Activated T-helper 1 cell treated with Interleukin-2 at 50 U/mL for 16 hours (primary cell): ENCODE measurements at places on chromosomes 6 and 20.

DNA sequence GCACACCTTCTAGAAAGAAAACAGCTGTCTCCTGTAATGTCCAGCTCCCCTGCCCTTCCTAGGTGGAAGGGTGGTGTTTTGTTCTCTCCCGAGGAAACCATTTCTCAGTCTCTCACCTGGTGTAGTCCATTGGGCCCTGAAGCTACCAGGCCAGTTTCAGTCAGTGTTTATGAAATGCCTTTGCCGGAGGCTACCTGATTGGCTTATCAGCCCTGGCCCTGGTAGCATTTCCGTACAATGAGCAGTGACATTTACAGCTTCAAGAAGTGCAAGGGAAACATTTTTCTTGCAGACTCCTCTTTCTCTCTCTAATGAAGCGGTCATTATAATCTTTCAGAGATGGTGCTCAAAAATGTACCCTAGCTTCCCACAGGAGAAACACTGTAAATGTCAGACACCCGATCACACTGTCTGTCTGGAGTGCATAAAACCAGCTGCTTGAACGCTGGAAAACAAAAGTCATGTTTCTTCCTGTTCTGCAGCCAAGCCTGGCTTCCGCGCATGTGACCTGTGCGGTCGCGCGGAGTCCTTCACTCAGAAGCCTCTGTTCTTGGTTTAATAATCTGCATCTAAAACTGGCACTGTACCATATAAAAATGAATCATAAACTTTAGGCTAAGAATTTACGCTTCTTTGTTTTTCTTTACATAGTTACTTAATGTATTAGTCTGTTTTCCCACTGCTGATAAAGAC, 28.4 kb upstream of the SAYSD1 start:
- no peak for DNase-seq

- DNase-seq = no peak
These were observed 26.0 kb downstream of the SLC17A9 start for GRCh38 chr20:62978561-62978943.

DNA sequence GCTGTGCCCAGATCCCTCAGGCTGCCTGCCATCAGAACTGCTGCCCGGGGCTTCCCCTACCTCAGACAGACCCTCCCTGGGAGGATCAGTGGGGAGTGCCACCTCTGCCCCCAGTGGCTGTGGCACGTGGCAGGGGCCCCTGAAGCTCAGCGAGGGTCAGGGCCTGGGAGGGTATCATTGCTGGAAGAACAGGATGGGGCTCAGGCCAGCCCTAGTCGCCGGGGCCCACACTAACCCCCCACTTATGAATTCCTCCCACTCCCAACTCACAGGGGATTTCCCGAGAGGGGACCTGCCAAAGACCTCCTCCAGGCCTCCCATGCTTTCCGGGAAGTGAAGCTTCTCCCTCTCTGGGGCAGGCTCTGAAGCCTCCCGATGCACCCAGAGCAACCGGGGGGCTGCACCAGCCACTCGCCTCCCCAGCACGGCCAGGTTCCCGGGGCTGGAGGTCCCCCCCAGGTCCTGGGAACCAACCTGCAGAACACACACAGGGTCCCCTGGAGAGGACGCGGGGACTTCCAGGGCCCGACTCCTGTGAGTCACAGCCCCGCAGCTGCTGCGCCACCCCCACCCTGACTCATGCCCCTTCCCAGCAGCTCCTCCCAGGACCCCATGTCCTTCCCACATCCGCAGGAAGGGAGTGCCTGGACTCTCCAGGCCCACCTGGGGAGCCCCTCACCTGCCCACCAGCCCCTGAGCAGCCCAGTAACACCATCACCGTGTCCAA, 2.5 kb downstream of the TNFRSF6B start:
- no peak for DNase-seq

- DNase-seq = no peak
These were observed 42.3 kb upstream of the LAMA4 start for GRCh38 chr6:112296694-112297093.

DNA sequence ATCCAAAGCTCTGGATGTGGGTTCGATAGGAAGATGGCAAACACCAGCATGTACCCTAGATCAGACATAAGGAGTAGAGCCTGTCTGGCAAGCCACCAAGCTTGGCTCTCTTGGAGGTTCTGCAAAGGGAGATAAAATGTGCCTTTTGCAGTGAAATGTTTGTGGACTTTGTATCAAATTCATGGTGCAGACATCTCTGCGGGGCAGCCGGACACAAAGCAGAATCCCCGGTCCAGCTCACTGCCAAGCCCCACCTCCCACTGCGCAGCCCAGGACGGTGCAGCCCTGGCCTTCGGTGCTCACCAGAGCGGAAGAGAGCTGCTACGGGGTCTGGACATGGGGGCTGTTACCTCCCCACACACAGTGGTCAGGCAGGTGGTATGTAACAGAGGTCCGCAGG, 333.6 kb upstream of the JARID2 start:
- DNase-seq = no peak

DNA sequence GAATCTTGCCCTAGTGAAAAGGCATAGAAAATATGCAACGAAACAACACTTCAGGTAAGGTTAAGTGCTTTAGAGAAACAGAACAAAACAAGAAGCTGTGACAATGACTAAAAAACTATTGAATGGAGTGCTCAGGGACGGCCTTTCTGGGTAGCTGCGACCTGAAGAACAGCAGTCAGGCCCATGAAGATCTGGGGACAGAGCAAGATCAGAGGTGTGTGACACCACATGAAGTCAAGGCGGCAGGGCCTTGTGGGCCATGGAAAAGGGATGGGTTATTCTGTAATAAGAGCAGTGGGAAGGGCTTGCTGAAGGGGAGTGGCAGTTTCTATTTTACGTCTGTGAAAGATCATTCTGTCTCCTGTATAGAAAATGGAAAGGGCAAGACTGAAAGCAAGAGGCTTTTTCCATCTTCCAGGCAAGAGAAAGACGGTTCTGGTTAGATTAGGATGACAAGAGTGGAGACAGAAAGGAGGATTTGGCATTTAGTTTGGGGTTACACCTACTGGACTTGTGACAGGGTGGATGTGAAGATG, 5.1 kb downstream of the UBE2V1 start:
- no peak for DNase-seq

GRCh38 chr6:107128577-107128976, 13.3 kb upstream of the BEND3 start:
- no peak for DNase-seq

DNA sequence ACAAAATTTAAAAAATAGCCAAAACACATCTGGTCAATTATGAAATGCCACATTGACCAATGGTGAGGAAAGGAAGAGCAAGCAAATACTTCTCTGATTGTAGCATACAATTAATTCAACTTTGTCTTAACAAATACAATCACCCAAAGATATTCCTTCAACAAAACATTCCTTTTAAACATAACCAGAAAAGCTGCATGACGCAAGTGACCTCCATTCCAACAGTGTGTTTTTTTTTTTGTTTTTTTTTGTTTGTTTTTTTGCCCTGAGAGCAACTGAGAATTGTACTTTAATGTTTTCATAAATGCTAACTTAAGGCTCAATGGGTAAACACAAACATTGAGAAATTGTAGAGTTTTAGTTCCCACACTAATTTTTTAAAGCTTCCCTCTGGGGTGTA, 184.4 kb downstream of the PTPRK start:
- DNase-seq = no peak

- DNase-seq = no peak
These were observed 187.9 kb upstream of the ECI2 start for GRCh38 chr6:4323322-4323721.

GRCh38 chr6:7912736-7913517, 2.3 kb upstream of the TXNDC5 start:
- no peak for DNase-seq

- no peak for DNase-seq
These were observed 52.1 kb downstream of the TMEM200A start for GRCh38 chr6:130417951-130418350.

GRCh38 chr6:75287424-75287823, 2.8 kb upstream of the TMEM30A start:
- no peak for DNase-seq

GRCh38 chr6:111759836-111760785, 113.1 kb downstream of the FYN start:
- no peak for DNase-seq

- DNase-seq = no peak
These were observed 123.9 kb downstream of the RIN2 start for GRCh38 chr20:19881990-19882389.

DNA sequence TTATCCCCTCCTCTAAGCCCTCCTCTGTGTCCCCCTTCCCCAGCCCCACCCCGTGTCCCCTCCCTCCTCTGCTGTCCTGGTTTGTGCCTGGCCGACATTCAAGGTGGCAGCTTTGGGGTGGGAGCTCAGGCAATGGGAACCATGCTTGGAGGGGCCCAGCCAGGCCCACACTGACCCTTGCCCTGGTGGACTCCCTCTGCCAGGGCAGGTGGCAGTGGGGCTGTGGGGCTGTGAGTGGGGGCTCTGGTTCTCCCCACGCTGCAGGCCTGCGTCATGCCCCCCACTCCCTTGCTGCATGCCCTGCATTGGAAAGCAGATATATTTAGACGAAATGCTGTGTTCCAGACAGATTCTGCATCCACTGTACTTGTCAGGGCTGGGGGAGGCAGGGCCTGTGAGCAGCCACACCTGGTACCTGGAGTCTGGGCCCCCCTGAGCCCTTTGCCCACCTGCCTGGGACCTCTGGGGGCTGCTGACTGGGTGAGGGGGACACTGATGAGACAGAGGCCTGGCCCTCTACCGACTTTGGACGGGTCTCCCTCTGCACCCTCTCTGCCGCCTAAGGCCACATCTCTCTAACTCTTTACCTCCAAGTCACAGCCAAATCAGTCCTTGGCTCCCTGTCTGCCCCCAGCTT, 14.2 kb downstream of the DLGAP4 start:
- no peak for DNase-seq

- no peak for DNase-seq
These were observed 50.0 kb upstream of the ARHGAP18 start for GRCh38 chr6:129759796-129760605.

GRCh38 chr20:3031524-3032147, 11.8 kb upstream of the GNRH2 start:
- no peak for DNase-seq

GRCh38 chr20:62355516-62355877, 11.6 kb downstream of the LAMA5 start:
- no peak for DNase-seq

DNA sequence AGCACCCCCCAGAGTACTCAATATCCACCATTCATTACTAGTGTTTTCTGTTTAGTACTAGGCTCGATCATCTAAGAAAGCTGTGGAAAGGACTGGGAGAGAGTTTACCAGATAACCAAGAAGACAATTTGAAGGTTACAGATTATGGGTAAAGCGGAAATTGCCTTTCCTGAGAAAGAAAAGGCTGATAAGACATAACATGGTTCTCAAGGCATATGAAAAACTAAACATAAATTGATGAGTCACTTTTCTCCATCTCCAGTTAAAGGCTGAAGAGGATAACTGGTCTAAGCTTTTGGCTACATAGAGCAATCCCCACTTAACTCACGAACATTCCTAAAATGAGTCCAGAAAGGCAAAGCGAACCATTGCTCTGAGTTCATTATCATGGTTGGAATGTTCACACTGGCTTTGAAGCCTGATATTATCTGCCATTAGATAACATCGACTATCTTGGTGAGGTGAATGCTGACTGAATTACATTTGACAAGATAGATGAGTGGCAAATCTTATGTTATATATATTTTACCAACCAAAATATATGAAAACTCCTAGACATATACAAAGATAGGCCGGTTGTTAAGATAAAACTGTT, 65.8 kb downstream of the BTBD9 start:
- DNase-seq = no peak

DNA sequence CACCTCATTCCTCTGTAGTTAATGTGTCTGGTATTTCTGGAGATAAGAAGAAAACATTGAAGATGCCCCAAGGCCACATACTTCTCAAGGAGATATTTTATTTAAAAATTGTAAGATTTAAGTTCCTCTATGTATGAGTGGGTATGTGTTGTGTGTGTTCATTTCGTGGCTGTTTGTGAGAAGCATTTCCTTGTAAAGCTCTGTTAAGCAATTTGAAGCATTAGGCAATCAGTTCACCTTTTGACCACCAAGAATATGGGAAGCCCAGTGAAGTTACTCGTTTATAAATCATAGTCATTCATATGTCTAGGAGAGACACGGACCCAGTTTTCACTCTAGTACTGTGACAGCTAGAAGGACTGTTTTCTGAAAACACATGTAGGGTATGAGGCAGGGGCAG, 717.6 kb upstream of the MAP3K7 start:
- DNase-seq = no peak

GRCh38 chr6:111780393-111780792, 92.9 kb downstream of the FYN start:
- no peak for DNase-seq

DNA sequence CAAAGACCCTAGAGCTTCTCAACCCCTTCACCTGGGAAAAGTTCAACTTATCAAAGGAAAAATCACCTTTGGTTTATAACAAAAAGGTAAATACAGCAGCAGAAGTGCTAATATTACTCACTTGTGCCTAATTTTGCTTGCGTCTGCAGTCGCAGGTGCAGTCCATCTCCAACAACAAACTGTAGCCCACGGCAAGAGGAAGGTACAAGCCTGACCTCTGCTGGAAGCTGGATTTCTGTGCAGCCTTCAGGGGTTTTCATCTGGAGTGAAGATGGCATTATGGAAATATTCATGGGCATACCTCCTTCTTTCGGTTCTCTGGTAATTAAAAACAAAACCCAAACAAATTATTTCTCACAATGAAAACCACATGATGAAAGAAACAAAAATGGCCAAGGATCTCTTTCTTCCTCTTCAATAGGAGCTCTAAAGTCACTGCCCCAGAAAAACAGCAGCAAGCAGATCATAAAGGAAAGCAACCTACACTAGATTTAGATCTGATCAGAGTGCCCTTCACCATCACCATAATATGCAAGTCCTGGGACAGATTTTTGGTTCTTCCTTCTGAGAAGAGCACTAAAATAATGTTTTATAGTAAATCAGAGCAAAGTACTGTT, 7.8 kb downstream of the UBE3D start:
- DNase-seq = no peak

DNA sequence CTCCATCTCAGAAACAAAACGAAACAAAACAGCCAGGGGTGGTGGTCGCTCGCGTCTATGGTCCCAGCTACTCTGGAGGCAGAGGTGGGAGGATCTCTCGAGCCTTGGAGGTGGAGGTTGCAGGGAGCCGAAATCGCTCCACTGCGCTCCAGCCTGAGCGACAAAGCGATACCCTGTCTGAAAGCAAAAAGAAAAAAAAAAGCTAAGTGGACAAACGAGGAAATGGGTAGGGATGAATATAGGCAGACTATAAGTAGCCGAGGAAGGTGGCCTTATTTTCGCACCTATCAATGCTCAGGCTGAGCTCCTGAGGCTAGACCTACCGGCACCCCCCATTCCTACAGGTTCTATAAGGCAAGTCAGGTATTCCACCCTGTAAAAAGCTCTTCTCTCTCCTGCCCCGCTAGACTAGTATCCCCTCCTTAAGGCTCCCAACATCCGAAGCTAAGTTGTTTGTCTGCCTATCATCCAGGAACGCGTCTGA, 650 bp upstream of the CASP8AP2 start:
- DNase-seq = no peak
